ENCODE measurements at places on chromosomes 4 and X.

- no peak for DNase-seq
Observed at GRCh38 chrX:103446665-103447302, 70.4 kb downstream of the BEX3 start.

DNA sequence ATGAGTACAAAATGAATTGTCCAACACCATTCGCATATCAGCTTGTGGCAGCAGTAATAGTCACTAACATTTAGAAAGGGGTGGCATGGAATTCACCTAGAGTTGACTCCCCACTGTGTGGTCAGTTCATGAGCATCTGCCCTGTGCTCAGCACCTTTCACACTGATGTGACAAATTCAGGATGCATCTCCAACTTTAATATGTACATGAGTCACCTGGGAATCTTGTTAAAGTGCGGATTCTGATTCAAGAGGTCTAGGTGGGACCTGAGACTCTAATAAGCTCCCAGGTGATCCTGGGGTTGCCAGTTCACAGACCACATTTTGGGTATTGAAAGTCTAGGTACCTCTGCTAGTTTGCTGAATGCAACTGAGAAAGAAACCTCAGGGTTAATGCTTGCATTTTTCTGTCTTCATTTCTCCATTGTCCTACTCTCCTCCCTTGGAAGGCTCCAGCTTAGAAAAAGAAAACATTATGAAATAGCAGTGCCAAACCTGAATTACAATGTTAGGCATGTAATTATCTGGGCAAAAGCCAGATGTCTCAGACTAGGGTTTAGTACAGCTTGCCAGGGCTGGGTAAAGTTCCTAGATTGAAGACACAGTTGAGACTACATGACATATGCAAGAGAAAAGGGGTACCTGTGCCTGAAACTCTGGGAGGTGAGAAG lies 32.7 kb downstream of the TMSB4X start:
- no peak for DNase-seq

GRCh38 chr4:1603413-1604135 lies 80.5 kb downstream of the FAM53A start:
- DNase-seq, result no peak

- DNase-seq, result no peak
Observed at GRCh38 chr4:113955948-113956347, 23.5 kb downstream of the ARSJ start.

- no peak for DNase-seq
Observed at GRCh38 chr4:153832054-153832453, 43.2 kb upstream of the SFRP2 start.

- DNase-seq, result no peak
Observed at GRCh38 chr4:147723326-147723725, 8.6 kb upstream of the ARHGAP10 start.

DNA sequence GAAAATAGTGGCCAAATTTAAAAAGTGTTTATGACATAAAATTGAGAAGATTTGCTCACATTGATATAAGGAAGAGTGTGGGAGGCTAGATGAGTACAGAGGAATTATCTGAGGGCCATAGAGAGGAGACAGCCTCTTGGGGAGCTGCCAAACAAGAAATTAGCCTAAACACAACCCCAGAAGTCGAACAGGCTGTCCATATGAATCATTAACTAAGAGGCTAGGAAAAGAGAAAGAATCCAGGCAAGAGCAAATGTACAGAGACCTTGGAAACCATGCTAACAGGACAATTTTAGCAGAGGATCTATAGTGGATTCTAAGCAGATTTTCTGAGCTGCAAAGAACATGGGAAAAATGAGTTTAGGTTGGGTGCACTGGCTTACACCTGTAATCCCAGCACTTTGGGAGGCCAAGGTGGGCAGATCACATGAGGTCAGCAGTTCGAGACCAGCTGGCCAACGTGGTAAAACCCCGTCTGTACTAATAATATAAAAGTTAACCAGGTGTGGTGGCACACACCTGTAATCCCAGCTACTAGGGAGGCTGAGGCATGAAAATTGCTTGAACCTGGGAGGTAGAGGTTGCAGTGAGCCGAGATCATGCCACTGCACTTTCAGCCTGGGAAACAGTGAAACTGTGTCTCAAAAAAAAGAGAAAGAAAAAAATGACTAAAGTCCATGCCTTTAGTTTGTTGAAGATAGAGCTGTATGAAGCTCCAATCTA lies 76.1 kb downstream of the NWD2 start:
- no peak for DNase-seq

- no peak for DNase-seq
Observed at GRCh38 chrX:24396931-24397279, 36.5 kb downstream of the SUPT20HL1 start.

GRCh38 chr4:138034871-138035270 lies 207.3 kb downstream of the SLC7A11 start:
- no peak for DNase-seq

GRCh38 chr4:168274871-168275270 lies 43.7 kb downstream of the DDX60 start:
- DNase-seq, result no peak

DNA sequence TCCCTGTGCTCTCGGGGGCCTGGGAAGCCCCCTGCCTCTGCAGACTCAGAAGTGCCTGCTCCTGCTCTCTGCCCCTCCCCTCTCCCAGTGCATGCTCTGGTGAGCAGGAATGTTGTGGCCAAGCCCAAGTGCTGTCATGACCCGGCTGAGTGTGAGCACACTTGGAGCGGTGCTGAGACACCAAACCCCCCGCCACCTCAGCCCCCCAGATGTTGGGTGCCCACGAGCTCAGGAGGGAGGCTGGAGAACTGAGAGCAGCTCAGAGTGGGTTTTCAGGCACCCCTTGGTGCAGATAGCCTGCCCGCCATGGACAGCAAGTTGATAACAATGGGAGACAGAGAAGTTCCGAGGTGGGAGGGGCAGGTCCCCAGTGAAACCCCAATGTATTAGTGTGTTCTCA lies 477.4 kb downstream of the ACTRT1 start:
- DNase-seq, result no peak

GRCh38 chr4:88696630-88697029 lies 999 bp downstream of the NAP1L5 start:
- DNase-seq, result no peak

DNA sequence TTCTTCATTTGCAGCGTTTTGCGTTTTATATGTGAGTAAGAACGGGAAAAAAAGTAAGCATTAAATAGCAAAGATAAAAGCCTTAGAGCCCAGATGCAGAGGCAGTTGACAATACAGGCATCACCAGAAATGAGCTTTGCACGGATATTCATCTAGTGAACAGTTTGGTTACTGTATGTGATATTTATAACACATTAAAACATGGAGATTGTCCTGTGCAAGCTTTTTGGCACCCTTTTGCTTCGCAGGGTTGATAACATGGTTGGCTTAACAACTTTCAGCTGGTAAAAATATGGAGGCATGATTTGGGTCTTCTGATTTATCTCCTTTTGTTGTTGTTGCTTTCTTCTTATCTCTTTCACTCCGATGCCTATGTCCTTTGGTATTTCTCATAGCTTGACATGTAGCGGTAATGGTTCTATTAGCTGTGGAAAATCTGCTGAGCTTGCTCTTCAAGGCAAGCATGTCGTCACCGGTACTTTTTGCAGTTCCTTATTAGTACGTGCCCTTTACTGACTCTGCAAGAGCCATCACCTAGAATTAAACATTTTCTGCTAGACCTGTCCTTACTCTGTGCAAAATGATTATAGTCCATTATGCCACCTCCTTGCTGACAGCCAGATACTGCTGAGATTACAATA lies 102.9 kb downstream of the PCDH7 start:
- no peak for DNase-seq

- DNase-seq, result no peak
Observed at GRCh38 chr4:87882861-87883260, 50.1 kb downstream of the MEPE start.

DNA sequence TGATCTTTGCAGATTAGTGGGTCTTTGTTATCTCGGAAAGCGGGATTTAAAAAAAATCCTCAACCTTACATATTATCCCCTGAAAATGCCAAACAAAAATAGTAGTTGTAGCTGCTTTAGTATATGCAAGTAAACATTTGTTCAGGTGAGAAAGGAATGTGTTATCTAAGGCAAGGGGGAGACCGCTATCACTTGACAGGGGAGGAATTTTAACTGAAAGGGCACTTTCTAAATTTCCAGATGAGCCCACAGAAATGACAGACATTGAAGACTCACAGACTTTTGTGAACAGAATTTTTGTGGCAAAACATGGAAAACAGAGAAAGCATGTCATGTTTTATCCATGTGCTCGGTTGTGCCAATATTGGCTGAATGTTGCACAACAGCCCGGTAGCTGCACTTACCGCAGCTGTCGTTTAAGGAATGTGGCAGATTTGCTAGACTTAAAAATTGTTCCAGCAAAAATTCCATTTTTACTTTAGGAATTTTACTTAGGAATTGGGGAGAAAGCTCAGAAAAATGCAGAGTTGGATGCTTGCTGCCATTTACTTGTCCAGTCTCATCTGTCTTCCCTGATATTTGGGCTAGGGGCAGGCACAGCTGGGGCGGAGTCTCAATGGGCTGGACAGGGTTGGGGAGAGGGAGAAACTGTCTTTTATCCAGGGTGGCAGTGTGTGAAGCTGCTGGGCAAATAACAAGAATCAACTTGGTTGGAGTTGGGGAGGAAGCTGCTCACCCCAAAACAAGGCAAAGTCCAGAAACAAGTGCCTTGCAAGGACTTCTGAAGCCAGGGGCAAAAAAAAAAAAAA lies 94.6 kb upstream of the RPS6KA3 start:
- no peak for DNase-seq

DNA sequence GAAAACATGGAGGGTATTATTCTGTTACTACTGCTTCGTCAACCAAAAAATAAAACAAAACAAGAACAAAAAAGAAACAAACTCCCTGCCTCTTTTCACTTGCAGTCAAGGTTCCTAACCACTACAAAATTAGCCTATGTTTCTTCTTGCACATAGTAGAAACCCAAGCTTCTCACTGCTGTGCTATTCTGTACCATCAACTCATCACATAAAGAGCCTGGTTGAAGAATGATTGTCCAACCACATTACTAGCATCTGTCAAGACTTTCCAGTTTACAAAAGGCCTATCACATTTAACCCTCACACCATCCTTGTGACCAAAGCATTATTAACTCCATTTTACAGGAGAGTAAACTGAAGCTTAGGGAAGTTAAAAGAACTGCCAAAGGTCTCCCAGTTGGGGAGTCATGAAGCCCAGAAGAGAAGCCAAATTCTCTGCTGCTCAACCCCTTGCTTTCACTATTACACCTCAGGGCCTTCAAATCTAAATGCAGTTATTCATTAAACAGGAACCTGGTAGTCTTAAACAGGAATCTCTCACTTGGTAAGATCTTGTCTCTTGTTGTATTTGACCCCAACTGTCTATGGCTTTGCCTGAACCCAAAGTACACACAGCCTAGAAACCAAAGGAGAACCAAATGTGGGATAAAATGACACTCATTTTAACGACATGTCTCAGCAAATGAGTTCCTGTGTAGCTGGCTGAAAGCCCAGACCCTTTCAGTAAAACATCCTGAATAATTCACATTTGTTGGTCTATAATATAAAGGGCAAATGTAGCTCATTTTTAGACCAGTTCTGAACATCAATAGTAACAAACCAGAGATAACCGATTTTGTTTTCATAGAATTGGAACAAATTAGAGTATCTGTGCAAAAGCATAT lies 8.6 kb downstream of the F9 start:
- no peak for DNase-seq

DNA sequence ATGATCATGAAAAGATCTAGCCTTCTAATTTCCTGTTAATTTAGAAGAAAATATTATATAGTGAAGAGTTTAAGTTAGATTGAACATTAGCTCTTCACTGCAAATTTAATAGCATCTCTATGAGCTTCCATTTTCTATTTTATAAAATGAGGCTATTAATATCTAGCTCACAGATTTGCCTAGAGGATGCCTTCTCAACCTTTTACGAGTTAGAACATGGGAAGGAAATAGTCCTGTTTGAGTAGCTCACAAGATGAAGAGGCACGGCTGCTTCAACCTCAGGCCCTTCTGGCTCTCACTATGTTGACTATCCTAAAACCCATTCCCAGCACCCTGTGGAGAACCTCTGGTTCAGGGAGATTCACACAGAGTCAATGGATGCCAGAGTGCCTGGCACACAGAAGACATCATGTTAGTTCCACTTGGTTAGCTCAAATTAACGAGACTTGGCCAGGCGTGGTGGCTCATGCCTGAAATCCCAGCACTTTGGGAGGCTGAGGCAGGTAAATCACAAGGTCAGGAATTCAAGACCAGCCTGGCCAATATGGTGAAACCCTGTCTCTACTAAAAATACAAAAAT lies 97.9 kb upstream of the GUCY1A1 start:
- DNase-seq, result no peak

DNA sequence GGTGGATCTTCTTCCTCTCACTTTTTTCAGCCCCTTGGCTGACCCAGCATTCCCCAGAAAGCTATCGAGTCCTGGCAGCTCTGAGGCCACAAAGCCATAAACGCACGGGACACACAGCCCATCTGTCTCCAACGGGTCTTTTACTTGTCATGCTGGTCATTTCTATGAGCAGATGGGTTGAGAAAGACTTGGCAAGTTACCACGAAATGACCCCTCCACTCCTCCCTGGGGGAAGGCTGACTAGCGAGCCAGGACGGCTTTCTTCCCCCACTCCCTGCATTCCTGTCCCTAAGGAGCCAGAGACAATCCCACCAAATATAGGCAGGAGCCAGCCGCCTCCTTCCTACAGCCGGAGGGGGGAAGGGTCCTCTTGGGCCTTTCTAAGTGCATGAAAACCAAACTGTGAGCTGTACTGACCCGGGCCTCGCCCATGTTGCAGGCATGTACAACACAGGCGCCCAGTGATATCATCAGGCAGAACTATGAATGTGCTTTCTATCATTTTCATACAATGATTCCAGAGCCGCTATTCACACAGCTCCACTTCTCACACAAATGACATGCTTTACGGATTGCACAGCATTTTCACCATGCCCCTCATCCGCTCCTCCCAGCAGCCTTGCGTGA lies 28.6 kb downstream of the AFAP1 start:
- no peak for DNase-seq

GRCh38 chrX:19776753-19777152 lies 110.6 kb downstream of the SH3KBP1 start:
- no peak for DNase-seq

DNA sequence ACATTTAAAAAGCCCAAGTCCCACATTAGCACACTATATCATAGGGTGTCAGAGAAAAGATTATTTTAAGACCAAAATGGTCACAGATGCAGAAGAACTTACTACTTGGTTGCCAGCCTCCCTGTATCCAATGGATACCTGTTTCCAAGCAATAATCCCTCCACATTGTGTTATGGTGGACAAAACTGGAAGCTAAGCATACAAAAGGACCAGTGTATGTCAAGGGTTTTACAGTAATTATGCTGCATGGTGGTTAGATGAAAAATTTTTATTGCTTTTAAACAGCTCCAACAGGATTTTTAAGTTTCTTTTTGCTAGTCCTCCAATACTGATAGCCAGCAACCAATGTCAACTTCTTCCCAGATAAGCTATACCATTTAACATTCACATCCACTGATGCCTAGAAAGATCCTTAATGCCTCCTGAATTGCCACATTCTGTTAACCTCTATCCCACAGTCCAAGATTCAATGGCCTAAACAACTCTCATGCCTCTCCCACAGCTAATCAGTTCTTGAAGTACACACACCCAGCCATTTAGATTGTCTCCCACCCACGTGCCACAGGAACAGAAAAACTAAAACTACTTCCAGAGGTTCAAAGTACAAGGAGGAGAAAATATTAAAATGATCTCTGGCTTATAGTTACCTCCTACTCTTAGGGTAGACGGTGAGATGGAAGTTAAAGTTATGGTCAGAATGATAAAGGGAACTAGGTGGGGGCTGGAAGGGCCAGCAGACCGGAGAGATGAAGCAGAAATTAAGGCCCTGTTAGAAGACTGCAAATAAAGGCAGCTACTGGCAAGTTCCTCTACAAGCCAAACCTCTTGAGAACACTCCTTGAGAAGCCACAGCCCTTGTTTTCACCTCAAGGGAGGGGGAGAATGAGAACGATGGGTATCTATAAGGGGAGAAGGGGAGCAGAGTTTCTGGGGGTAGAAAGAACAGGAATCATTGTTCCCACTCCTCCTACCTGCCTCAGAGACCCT lies 5.5 kb downstream of the MED14 start:
- no peak for DNase-seq
